ENCODE measurements at places on chromosomes 6 and 20.

GRCh38 chr6:156256161-156256560 lies 521.0 kb upstream of the ARID1B start:
- DNase-seq: no peak

DNA sequence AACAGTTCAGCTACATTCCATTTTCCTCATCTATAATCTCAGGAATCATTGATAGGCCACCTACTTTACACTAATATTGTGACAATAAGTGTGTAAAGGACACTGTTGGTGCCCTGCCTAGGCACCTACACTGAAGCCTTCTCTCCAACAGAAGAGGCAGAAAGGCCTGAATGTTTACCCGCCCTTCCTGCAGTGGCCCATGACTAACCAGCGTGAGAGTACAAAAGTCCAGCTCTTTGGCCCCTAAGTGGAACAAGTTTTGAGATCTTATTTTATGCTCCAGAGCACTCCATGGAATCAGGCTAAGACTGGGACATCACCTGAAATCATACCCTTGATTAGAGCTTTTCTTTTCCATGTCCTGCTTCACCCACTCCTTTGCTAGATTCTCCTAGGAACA lies 359.7 kb downstream of the ARHGAP18 start:
- DNase-seq: no peak

DNA sequence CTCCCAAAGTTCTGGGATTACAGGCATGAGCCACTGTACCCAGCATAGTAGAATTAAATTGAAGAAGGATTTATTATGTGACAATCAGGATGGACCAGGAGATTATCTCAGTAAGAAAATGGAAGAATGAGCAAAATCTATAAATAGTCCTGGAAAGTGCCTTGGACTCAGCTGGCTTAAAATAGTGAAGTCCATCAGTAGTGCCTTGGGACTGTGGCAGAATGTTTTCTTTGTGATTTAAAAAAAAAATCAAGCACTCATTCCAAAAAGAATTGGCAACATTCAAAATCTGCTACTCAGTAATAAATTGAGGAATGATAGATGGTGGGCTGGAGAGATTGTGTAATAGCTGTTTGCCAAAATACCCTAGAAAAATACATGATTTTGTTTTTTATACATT lies 37.0 kb upstream of the MAS1 start:
- DNase-seq: no peak

GRCh38 chr6:925656-926213 lies 232.8 kb upstream of the EXOC2 start:
- no peak for DNase-seq

DNA sequence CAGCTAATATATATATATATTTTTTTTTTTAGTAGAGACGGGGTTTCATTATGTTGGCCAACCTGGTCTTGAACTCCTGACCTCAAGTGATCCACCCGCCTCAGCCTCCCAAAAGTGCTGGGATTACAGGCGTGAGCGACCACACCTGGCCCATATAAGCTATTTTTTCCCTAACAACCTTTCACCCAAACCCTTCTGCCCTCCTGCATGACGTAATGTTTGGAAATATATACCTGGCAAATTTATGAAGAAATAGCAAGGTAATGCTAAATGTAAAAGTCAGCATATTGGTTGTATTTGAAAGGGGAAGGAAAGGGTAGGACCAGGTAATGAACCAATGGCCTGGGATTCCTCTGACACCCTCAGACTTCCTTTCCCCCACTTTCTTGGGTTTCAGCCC lies 325.5 kb upstream of the ARID1B start:
- DNase-seq: no peak

- no peak for DNase-seq
Observed at GRCh38 chr6:147561726-147562125, 53.2 kb downstream of the SAMD5 start.

GRCh38 chr6:111087871-111088667 lies 766 bp downstream of the SLC16A10 start:
- DNase-seq: peak; percentile 46

Measured in RKO (cell line).